Activated naive CD8-positive, alpha-beta T cell treated with anti-CD3 and anti-CD28 coated beads for 36 hours (primary cell): ENCODE measurements at places on chromosomes 5 and 9. TPM values are rescaled to one million over a fixed set of nuclear protein-coding genes. Genes with fewer than 3 reads are reported as not detected.

The CLTA gene
- 165 TPM for total RNA-seq

The CCNO gene
- not detected for total RNA-seq

The TEX48 gene
- 0.70 TPM for total RNA-seq

The SPAG8 gene
- total RNA-seq: 0.68 TPM

The GFPT2 gene
- 0.10 TPM for total RNA-seq

The IL13 gene
- 0.72 TPM for total RNA-seq

The PHF24 gene
- total RNA-seq: 0.23 TPM

The CORO2A gene
- total RNA-seq: 8.2 TPM

The IL9 gene
- total RNA-seq: not detected

The PCDHGC4 gene
- not detected for total RNA-seq

The CBY3 gene
- total RNA-seq: 0.68 TPM

The NDFIP1 gene
- total RNA-seq: 97.3 TPM

The TAF11L5 gene
- not detected for total RNA-seq

The PTCD2 gene
- total RNA-seq: 14.4 TPM

The CDO1 gene
- total RNA-seq: 0.56 TPM

The AHRR gene
- total RNA-seq: 24.0 TPM

The MAMDC2 gene
- total RNA-seq: not detected

The MYMK gene
- not detected for total RNA-seq

The ADGRD2 gene
- not detected for total RNA-seq

The NOL6 gene
- total RNA-seq: 80.8 TPM

The CDH18 gene
- total RNA-seq: not detected

The RMRP gene
- total RNA-seq: 8,498 TPM

The TAF1L gene
- 0.04 TPM for total RNA-seq

The EQTN gene
- not detected for total RNA-seq

The CDK5RAP2 gene
- total RNA-seq: 55.9 TPM
